Astrocyte of the cerebellum (primary cell): ENCODE measurements at places on chromosomes 5 and 9.

DNA sequence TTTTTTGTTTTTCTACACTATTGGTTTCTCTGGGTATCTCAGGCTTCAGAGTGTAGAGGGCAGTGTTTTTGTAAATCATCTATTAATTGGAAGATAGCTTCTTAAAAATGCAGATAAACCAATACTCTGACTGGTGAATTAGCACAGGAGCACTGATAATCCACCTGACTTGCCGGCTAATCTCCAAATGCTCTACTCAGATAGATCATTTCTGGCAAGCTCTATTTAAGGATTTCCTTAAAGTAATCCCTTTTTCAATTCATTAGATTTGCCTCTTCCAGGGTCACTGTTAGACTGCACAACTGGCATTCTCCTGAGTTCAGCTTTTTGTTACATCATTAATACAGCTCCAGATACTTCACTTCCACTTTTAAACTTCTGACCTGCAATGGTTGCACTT is 1390.3 kb upstream of the NUDT12 start:
- DNase-seq = no peak

DNA sequence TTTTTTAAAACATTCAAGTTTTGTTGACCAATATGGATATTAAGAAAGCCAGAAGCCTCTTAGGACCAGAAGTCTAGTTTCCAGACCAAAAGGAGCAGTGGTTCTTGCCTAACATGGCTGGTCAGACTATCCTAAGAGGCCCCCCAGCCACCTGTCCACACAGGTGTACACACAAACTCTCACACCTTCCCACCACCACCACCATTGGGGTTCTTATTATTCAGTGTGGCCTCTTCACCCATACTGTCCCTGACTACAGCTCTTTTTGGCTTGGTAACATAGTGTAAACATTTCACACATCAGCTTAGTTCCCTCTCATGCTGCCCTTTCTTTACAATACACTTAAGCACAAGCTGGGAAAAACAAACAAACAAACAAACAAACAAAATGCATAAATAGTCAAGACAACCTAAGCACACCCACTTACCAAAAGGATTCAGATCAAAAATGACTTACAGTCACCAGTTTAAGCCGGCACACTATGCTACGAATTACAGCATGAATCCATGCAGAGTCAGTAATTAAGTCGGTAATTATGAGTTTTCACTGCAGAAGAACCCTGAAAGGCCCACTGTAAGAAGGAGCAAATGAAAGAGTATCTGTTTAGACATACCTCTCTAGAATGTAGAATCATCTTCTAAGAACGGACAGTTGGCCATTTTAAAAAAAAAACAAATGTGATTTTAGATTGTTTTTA is 9.5 kb downstream of the LHFPL2 start:
- no peak for DNase-seq

- no peak for DNase-seq
Observed at GRCh38 chr5:89277816-89278215, 394.8 kb upstream of the MEF2C start.

GRCh38 chr5:35194635-35195471 is 35.4 kb downstream of the PRLR start:
- no peak for DNase-seq

GRCh38 chr5:66603164-66603563 is 7.0 kb downstream of the MAST4 start:
- DNase-seq = no peak

GRCh38 chr9:123508048-123508447 is 152.1 kb downstream of the CRB2 start:
- no peak for DNase-seq

- DNase-seq = no peak
Observed at GRCh38 chr9:101117161-101117560, 88.6 kb downstream of the PLPPR1 start.

- no peak for DNase-seq
Observed at GRCh38 chr5:111116550-111116949, 24.4 kb downstream of the WDR36 start.
